Osteocyte (in vitro differentiated cells): ENCODE measurements at places on chromosomes 11 and 22. TPM values are rescaled to one million over a fixed set of nuclear protein-coding genes. Genes with fewer than 3 reads are reported as not detected.

GRCh38 chr22:37747715-37748100 lies 50.9 kb downstream of the TRIOBP start:
- H3K36me3 ChIP-seq = no peaks in the 10 kb centered on the region
- H3K27me3 ChIP-seq = no peaks in the 10 kb centered on the region

Gene PRR33
- total RNA-seq = not detected in 2 replicates

Gene C11orf21
- total RNA-seq = 0.16 TPM in 1 of 2 replicates, not detected in the other

Gene RAG2
- not detected in 2 replicates for total RNA-seq

DNA sequence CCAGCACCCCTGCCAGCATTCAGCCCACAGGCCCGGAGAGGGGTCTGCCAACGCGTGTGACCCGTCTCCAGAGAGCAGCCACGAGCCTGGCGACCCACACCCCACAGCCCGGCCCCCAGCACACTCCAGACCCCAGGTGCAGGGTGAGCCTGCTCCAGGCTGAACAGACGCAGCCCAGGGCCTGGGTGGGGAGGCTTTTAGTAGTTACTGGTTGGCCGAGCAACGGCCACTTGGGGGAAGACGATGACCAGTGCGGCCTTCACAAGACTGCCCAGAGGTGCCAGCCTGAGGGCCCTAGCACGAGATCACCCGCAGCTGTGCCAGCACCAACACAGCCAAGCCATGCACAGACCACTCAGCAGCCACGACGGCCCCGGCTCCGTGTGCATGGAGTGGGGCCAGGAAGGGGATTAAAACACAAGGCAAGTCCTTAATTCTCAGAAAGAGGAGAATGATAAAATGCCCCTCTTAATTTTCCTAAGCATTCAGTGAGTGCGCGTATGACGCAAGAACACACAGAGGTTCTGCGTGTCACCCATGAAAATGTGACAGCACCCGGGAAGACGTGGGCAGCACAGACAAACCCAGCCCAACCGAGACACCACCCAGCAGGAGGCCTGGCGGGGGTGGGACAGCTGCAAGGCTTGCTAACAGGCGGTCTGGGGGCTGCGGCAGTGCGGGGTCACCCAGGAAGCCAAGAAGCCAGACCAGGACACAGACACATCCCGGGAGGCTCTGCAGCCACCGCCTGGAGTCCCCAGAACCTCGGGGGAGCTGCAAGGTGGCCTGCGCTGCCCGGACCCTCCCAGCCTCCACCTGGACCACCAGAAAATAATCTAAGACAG lies 47.6 kb downstream of the BRD1 start:
- no peak overlapping the region for H3K4me3 ChIP-seq
- H3K27me3 ChIP-seq = no peaks in the 10 kb centered on the region
- H3K27ac ChIP-seq = peak overlapping the region; percentile 31
- peaks cover 3% of the 10 kb centered on the region for H3K4me1 ChIP-seq
- no peak for DNase-seq
- H3K36me3 ChIP-seq = peaks cover 12% of the 10 kb centered on the region
